Stimulated activated CD4-positive, alpha-beta T cell treated with anti-CD3 and anti-CD28 coated beads, Interleukin-1b, Interleukin-23, amount 100 ng/mL, for 48 hours (primary cell): ENCODE measurements at places on chromosomes 6 and 20.
A peak's percentile ranks its signal among the peaks of the same experiment; 100 is the strongest.

DNA sequence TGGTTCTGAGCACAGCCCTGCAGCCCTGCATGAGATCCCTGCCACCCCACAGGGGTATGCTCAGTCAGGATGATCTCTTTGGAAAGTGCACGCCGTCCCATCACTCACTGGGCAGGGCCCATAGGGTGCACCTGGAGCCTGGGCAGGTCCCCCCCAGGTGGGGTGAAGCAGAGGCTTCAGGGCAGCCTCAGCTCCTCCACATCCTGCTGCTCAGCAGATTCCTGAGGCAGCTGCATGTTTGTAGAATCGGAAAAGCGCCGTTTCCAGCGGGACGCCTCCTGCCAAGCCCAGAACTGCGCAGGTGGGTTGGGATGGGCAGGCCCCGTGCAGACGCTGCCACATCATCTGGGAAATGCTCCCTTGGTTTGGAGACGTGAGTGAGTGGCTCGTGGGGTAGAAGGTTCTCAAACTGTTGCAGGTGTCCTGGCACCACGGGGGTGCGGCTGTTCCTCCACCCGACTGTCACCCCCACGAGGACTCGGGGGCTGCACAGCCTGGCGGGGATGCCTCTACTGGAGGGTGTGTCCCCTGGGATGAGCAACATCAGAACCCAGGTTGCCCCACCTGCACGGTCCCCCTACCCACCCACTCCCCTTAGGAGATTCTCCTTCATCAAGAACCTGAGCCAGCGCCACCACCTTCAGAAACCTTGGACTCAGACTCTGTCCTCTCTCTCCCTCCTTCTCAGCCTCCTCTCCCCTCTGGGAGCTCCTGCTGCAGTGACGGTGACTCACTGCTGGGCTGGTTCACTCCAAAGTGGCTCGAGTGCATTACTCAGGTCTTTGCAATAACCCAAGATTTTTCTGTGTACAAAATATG lies 334.1 kb downstream of the TAF4 start:
- no peak for DNase-seq

DNA sequence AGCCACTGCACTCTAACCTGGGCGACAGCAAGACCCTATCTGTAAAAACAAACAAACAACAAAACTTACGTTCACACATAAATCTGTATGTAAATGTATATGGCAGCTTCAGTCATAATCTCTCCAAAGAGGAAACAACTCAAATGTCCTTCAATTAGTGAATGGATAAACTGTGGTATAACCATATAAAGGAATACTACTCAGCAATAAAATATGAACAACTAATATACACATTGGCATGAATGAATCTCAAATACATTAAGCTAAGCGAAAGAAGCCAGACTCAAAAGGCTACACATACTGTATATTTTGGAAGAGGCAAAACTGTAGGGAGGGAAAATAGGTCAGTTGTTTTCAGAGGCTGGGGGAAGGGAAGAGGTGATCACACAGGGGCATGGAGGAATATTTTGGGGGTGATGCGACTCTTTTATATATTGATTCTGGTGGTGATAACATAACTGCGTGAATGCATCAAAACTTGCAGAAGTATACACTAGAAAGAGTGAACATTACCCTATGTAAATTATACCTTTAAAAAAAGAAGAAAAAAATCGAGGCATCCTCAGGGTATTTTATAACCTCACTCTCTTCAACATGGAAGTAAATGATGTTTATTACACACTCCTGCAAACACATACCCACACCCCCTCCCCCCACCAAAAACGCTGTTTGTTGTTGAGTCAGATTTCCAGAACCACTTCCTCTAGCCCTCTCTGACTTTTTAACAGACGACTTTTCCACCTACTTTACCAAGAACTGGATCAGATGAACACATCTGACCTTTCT lies 115.2 kb upstream of the RNF24 start:
- DNase-seq = peak; percentile 68

DNA sequence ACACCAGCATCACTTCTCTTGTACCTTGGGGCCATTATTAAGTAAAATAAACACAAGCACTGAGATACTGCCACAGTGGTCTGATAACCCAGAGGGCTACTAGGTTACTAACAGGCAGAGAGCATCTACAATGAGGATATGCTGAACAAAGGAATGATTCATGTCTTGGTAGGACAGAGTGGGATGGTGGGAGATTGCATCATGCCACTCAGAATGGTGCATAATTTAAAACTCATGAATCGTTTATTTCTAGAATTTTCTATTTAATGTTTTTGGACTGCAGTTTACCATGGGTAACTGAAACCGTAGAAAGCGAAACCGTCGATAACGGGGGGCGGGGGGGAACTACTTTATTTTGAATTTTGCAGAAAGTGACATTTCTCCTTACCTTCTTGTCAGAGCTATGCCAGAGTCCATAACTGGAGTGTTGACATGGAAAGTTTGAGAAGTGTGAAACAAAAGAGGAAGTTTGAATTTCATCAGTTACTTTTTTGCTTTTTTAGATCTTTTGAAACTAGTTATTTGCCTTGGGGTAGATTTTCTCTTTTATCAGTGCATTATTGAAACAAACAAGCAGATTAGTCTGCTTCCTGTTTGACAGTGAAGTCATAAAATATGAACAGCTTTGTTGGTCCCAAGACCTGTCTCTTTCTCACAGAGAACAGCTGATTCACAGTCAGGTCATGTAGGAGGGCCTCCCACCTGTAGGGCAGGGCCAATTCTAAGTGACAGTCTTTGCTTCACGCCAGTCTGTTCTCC lies 124.9 kb downstream of the KLHL32 start:
- peak; percentile 35 for DNase-seq

DNA sequence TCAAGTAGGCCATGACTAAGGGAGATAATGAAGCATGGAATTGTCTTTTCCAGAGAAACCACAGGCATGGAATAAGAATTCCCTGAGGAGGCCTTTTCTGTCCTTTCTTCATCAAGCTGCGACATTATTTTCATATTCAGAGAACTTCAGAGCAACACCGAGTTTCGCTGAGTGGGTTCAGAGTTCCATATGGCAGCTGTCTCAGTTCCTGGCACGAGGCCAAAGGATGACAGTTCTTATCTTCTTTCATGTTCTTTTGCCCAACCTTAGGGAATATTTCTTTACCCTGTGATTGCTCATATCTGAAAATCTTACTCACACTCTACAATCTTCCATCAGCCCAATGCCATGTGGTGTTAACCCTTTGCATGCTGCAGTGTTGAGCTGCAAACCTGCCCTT lies 135.3 kb upstream of the BMP2 start:
- DNase-seq = no peak

GRCh38 chr20:53524589-53525312 lies 68.9 kb downstream of the ZNF217 start:
- no peak for DNase-seq

- no peak for DNase-seq
Observed at GRCh38 chr6:141677598-141678211, 455.0 kb upstream of the GJE1 start.

- DNase-seq = no peak
Observed at GRCh38 chr20:35297155-35297554, 4.9 kb upstream of the FAM83C start.

GRCh38 chr6:153087436-153087835 lies 43.6 kb downstream of the RGS17 start:
- no peak for DNase-seq

DNA sequence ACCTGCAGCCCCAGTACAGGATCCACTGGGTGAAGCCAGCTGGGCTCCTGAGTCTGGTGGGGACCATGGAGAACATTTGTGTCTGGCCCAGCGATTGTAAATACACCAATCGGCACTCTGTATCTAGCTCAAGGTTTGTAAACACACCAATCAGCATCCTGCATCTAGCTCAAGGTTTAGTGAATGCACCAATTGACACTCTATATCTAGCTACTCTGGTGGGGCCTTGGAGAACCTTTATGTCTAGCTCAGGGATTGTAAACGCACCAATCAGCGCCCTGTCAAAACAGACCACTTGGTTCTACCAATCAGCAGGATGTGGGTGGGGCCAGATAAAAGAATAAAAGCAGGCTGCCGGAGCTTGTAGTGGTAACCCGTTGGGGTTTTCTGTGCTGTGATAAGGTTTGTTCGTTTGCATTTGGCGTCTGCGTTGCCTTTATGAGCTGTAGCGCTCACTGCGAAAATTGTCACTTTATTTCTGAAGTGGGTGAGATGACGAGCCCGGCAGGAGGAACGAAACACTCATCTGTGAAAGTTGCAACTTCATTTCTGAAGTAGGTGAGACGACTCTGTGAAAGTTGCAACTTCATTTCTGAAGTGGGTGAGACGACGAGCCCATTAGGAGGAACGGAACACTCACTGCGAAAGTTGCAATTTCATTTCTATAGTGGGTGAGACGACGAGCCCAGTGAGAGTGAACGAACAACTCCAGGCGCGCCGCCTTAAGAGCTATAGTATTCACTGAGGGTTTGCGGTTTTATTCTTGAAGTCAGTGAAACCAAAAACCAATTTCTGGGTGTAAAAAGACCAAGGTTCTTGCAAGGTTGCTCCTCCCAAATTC lies 31.1 kb downstream of the SERPINB6 start:
- DNase-seq = peak; percentile 91

DNA sequence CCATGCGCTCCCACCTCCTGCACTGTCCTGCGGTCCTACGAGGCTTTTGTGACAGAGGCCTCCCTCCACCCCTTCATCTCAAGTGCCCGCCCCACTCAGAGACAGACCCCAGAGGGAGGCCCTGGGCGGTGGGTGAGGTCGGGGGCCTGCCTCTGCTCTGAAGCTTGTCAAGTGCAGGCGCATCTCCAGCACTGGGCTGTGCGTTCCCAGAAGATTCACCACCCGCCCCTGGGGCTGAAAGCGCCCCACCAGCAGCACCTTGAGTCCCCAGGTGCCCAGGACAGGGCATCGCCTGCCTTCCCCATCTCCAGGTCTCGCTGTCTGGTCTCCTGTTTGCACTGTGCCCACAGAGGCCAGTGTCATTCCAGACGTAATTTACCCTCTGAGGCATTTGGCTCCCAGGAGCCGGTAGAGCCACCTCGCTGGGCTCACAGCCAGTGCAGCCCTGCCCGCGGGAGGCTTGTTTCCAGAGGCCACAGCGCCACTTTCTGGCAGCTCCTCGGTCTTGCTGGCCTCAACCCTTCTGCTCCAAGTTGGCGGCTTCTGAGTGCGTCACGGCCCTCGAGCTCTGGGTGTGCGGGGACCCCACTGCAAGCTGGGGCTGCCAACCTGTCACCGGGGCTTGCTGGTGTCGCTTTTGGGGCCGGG lies 191.1 kb downstream of the TAF4 start:
- DNase-seq = no peak

DNA sequence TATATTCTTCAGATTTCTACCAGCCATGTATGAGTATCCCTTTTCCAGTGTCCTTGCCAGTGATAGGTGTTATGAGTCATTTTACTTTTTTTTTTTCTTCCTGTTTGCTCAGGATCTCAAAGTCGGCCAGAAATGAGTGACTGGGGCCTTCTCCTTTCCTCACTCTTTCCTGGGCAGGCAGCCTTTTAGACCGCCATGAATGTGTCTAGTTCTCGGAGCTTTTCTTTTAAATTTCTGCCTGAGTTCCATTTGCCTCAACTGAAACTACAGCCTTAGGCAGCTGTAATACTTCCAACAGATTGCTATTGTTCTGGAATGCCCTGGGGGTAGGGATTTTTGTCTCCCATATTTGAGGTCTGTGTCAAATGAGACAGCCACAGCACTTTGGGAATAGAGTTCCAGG lies 83.7 kb downstream of the STXBP5 start:
- DNase-seq = no peak

DNA sequence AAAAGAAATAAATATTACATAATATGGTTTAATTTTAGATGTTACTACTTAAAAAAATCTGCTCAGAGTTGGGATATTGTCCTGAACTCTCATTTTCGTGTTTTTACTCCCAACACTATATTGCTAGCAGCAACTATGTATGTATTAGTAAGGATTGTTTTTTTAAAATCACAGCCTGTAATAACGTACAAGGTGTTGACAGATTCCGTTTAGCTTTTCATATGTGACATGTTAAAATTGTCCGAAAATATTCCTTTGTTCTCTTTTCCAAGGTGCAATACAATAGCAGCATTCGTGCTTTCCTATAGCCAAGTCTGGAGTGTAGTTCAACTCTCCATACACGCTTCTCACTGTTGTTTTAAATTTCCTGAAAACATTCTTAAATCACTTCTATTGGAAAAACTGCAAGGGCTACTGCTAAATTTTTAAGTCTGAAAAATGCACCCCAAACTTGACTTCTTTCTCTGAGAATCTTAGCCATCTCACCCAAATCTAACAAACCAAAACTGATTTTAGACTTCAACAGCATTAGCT lies 59.0 kb upstream of the HFE start:
- DNase-seq = no peak

DNA sequence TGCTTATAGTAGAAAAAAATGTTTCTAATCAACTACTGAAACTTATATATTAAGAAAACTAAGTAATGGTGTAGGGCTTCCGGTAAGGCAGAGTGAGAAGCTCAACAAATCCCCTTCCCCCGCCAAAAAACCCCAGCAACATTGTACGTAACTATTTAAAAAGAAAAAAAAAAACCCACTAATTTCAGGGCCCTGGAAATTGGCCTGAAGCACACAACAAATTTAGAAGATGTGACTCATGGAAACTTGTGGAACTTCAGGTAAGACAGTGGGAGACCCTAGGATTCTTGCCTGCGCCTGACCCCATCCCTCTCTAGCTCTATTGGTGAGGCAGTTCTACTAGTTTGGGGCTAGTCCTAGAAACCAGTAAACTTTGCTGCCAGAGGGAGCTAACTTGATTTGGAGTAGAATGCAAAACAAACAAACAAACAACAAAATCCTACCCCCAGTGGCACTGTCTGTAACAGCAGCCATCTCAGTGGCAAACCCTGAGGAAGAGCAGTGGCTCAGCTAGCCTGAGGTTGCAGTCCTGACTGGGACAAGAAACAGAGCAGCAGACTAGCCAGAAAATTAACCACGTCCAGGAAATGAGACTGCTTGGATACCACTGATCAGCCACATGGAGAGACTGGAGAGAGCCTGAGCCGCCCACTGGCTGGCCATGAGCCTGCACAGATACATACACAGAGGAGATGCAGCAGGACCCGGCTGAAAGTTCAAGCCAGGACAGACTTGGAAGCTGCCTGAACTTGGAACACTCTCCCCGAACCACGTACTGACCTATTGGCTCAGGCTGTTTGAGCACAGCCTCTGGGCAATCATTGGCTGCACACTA lies 135.1 kb downstream of the TBXT start:
- DNase-seq = no peak

- no peak for DNase-seq
Observed at GRCh38 chr6:35209622-35210247, 4.0 kb upstream of the SCUBE3 start.

- DNase-seq = no peak
Observed at GRCh38 chr6:71851214-71851613, 35.1 kb upstream of the RIMS1 start.

DNA sequence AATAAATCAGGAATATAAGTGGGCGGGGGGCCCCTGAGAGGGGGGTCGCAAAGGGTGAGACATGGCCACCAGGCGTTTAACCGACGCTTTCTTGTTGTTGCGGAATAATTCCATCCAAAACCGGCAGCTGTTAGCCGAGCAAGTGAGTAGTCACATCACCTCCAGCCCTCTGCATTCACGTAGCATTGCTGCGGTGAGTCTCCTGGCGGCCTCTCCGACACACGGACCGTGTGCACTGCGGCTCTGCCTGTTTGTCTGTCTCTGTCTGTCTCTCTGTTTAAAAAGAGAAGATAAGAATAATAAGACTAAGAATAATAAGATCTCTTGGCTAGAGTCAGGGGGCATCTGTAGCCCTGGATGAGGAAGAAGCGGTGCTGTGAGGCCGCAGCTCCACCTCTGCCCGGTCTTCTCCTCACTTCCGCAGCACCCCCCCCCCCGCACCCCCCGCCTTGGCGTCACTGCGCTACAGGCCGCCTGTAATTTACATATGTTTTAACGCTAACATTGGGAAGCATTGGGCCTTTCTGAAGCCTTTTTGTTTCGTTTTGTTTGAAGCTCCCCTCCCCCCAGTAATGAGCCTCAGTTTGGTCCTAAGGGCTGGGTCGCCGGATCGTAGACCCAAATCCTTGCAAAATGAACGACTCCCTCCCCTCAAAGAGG lies 993 bp downstream of the STX16 start:
- peak; percentile 62 for DNase-seq
